ENCODE measurements at places on chromosomes 2 and 18. TPM values are rescaled to one million over a fixed set of nuclear protein-coding genes. Genes with fewer than 3 reads are reported as not detected.

ZNF385B gene
- total RNA-seq, result 2.8 TPM

RAB27B gene
- total RNA-seq, result not detected

BARD1 gene
- 11.1 TPM for total RNA-seq

SERPINB13 gene
- total RNA-seq, result not detected

CHPF gene
- total RNA-seq, result 71.7 TPM

SERPINB3 gene
- total RNA-seq, result not detected

ALPI gene
- not detected for total RNA-seq

AQP12B gene
- total RNA-seq, result not detected

GAD1 gene
- 1.2 TPM for total RNA-seq

VSNL1 gene
- total RNA-seq, result 0.63 TPM

CNDP1 gene
- total RNA-seq, result 1.0 TPM

BAZ2B gene
- 135 TPM for total RNA-seq

SLC5A7 gene
- not detected for total RNA-seq

ERFE gene
- not detected for total RNA-seq

DNAJC5G gene
- not detected for total RNA-seq

CCDC85A gene
- total RNA-seq, result 4.5 TPM

ZNF397 gene
- total RNA-seq, result 40.4 TPM

UPP2 gene
- not detected for total RNA-seq

TRAK2 gene
- 48.3 TPM for total RNA-seq

SNRPD1 gene
- 5.4 TPM for total RNA-seq

LIPG gene
- total RNA-seq, result 0.44 TPM

PLGLB2 gene
- 0.87 TPM for total RNA-seq

MPP4 gene
- not detected for total RNA-seq

TMEM247 gene
- total RNA-seq, result not detected

SERPINB7 gene
- total RNA-seq, result not detected

HSPE1 gene
- total RNA-seq, result 47.5 TPM

C1QL2 gene
- not detected for total RNA-seq

CYP27C1 gene
- 0.42 TPM for total RNA-seq

CPO gene
- total RNA-seq, result 0.63 TPM

KATNAL2 gene
- total RNA-seq, result 11.7 TPM
